Activated naive CD8-positive, alpha-beta T cell treated with anti-CD3 and anti-CD28 coated beads, Interleukin-2, amount 10 ng/mL, durations not matched to agents 7 days and 5 days (primary cell): ENCODE measurements at places on chromosomes 12 and 14. TPM values are rescaled to one million over a fixed set of nuclear protein-coding genes. Genes with fewer than 3 reads are reported as not detected.

DNA sequence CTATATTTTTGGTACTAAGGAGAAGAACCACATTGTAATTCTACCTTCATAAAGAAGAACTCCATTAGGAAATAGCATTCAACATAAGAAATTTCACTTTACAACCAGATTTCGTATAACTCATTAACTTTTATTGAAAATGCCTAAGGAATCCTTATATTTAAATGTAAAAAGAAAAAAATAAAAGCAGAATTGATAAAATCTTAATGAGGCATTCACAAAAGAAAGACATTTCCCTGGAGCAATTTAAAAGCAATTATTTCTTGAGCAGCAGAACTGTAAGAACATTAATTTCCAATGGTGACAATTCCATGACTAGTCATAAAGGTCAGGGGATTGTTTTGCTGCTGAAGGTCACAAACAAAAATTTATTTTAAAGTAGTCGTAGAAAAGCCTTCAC, 1192.8 kb upstream of the TMEM132C start:
- no peak for DNase-seq

- no peak for DNase-seq
These were observed 14.0 kb downstream of the PGAM5 start for GRCh38 chr12:132724506-132725241.

DNA sequence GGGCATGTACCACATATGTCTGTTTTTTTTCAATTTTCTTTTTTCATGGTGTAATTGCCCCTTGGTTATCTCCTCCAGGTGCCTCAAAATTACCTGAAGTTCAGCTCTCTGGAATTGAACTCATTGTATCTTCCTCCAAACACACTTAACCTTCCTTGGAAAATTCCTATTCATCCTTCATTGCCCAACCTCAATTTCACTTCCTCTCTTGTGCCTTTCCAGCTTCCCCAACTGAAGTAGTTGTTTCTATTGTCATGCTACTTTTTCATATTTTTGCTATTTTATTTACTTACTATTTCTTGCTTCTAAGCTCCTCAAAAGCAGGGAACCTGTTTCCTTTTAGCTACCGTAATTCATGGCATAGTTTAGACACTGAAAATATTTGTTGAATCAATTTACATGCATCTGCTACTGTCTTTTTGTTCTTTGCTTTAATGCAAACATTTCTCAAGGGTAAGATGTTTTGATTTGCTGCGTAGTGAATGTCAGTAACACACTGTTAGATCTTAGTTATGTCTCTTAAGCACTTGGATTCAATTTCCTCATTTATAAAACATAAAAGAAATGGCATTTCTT, 37.0 kb upstream of the STXBP6 start:
- DNase-seq = no peak

DNA sequence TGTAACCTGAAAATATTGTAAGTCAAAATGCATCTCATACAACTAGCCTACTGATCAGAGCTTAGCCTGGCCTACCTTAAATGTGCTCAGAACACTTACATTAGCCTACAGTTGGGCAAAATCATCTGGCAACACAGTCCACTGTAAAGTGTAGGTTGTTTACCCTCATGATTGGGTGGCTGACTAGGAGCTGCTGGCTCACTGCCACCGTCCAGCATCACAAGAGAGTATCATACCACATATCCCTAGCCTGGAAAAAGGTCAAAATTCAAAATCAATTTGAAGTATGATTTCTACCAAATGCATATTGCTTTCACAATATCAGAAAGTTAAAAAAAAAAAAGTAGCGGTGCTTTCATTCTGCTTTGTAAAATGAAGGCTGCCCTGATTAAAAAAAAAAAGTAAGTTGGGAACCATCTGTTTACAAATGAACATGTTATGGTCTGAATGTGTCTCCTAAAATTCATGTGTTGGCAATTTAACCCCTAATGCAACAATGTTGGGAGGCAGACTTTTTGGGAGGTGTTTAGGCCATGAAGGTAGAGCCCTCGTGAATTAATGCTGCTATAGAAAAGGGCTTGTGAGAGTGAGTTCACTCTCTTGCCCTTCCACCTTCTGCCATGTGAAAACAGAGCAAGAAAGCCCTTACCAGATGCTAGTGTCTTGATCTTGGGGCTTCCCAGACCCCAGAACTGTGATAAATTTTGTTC, 211.8 kb downstream of the PPM1H start:
- DNase-seq = no peak

DNA sequence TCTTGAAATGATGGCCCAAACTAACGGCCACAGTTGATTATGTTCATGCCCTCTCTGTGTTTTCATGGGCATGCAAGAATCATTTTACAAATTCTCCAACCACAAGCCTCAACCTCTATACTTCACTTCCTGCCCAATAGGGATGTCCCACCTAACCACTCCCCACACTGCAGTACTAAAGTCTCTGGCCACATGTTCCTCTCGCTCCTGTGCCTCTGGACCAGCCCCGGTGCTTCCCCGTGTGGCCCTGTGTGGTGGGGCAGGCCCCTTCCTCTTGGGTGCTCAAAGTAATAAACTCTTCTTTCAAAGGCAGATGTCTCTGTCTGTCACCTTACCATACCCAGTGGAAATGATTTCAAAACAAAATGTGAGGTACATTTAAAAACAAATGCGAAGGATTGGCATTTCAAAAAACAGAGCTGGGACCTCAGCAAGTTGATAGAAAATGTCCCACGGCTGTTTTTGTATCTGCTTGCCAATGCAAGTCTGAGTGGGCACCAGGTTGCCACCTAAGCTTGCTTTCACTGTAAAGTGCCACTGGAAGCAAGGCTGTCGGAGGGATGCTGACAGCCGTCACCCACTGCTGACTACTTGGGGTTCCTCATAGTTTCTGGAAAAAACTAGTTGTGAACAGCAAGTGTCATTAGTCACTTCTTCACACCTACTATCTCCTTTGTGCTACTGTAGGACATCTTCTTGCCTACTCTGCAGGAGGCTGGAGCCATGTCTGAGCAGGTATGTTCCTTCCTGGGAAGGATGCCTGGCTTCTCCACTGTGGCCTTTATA, 8.2 kb upstream of the SERPINA11 start:
- no peak for DNase-seq

DNA sequence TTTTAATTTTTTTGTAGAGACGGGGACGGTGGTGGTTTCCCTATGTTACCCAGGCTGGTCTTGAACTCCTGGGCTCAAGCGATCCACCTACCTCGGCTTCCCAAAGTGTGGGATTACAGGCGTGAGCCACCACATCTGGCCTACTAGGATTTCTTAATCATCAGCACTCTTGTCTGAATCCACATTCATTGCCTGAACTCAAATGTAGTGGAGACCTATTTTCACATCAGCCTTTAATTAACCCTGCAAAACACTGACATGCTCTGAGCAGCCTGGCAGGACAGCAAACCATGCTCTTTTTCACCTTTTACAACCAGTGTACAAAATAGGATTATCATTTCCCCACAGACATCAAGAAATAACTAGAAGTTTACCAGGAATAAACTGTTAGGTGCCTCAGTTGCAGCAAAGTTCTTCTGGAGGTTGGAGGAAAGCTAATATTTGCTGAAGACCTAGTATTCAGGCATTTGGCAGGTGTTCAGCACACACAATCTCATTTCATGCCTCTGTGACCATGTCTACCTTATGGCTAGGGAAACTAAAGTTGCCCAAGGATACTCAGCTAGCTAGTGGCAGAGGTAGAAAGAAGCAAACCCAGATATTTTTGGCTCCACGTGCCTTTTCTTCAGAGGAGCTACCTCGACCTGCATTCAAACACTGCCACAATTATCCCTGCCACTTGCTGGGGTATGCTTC, 37.7 kb downstream of the CFL2 start:
- DNase-seq = no peak

DNA sequence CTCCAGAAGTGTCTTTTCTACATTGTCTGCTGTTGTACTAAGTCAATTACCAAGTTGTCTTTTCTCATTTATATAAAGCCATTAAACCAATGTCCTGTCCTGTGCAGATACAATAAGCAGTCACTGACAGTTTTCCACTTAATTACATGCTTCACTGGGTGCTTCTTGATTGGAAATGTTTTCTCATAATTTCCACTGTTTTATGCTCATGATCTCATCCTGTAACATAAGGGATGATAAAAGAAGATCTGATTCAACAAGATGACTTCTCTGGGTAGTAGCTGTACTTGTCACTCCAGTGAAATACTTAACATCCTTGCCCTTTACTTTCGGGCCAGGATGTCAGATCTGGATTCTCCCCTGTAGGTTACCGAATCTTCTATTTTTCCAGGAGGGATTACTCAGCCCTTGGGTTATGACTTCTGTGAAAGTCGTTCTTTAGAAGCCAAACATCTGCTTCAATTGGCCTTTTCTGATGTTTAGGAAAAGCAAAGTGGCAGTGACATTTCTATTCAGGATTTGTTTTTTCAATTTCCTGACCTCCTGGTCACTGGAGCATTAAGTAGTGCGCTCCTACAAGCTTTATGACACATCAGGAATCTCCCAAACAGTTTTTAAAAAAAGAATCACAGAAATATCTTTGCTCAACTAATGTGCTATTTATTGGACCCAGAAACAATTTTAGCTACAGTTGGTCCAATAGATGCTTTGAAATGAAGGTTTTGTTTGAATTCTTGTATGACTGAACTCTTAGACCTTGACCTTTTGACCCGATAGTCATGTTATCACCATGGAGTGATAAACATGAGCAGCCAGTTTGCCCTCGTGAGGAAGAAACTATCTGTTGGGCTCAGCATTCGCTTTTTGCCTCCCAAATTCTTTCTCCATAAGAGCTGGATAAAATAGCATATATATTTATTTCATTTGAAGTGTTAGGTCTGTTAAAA, 234.5 kb upstream of the SSTR1 start:
- no peak for DNase-seq

GRCh38 chr12:67155863-67156262, 113.3 kb upstream of the CAND1 start:
- DNase-seq = no peak

DNA sequence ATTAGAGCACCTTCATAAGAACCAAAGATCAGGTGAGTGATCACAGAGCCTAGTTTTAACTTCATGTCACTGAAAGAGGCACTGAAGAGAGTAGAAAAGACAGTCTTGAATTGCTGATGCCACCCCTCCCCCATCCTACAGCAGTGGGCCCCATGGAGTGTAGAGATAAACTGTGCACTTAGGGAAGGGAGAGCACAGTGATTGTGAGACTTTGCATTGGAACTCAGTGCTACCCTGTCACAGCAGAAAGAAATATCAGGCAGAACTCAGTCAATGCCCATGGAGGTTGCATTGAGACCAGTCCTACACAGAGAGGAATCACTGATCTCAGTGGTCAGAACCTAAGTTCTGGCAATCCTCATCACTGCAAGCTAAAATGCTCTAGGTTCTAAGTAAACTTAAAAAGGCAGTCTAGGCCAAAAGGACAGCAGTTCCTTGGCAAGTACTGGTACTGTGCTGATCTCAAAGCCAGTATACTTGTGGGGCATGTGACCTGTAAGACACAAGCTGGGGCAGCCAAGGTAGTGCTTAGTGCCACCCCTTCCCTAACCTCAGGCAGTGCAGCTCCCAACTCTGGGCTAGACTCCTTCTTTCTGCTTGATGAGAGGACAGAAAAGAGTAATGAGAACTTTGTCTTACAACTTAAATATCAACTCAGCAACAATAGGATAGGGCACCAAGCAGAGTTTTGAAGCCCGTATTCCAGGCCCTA, 94.1 kb downstream of the FSCB start:
- no peak for DNase-seq

GRCh38 chr12:46560089-46560488, 187.5 kb upstream of the SLC38A2 start:
- no peak for DNase-seq

DNA sequence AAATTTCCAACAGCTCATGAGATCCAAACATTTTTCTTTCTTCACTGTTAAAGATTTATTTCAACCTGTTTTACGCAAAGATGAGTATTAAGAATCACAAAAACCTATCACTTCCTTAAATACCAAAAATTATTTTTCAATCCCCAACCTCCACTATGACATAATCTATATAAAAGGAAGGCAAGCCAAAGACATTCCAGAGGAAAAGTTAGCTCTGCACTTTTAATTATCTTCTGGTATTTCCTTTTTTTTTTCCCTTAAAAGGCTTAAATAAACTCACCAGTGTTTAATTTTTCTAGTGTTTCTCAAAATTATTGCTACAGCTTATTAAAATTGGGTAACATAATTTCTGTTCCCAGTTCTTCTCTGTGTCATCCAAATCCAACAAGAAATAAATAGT, 75.9 kb downstream of the BMP4 start:
- DNase-seq = no peak

DNA sequence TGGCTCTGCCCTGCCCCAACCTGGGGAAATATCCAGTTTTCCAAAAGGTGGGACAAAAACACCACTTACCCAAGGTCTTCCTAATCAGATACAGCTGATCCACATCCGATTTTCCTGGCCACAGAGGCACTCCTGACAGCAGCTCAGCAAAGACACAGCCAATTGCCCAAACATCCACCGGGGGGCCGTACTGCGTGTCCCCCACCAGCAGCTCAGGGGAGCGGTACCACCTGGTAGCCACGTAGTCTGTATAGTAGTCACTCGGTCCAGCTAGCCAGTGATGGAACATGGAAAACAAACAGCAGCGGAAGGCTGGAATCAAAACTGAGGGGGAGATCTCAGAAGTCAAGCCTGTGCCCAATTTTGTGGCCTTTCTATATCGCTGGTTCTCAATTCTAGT, 28.8 kb downstream of the DMAC2L start:
- DNase-seq = no peak

DNA sequence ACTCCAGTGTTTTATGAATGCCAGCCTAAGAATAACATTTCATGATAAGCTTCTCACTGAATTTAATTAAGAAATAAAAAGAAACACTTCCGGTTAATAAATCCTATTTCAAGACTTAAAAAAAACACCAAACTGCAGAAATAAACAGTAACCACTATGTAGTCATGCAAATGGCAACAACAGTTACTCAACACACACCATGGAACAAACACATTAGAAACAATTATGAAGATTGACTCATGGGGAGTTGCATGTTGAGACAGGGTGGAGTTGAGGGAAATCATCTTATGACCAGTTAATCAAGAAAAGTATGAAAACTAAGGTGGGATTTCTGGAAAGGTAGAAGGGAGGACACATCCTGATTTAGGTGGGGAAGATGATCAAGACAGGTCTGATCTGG, 52.7 kb downstream of the PLBD1 start:
- DNase-seq = no peak

GLI1 gene
- total RNA-seq = 0.86 TPM

RFLNA gene
- not detected for total RNA-seq

ESRRB gene
- 0.14 TPM for total RNA-seq

MYL2 gene
- not detected for total RNA-seq

LTBP2 gene
- 1.1 TPM for total RNA-seq
